ENCODE measurements at places on chromosomes 3 and 15.

- no peak for DNase-seq
Observed at GRCh38 chr3:158097081-158097592, 9.1 kb downstream of the SHOX2 start.

DNA sequence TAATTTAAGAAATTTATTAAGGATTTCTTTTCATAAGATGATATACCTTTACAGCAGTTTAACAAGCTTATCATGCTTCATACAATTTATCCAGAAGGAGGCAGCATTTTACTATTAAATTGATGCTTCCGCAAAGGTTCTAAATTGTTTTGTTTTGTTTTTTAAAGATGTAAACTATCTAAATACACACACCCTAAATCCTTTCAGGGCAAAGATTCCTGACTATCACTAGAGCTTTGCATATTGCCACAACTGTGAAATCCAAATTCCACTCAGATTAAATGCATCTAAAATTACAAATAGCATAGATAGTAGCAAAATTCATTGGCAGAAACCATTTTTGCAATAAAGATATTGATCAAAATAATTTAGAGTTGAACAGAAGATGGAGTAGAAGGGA is 44.5 kb upstream of the CCNL1 start:
- DNase-seq, result peak; percentile 30

- no peak for DNase-seq
Observed at GRCh38 chr15:37075777-37076176, 24.6 kb downstream of the MEIS2 start.

DNA sequence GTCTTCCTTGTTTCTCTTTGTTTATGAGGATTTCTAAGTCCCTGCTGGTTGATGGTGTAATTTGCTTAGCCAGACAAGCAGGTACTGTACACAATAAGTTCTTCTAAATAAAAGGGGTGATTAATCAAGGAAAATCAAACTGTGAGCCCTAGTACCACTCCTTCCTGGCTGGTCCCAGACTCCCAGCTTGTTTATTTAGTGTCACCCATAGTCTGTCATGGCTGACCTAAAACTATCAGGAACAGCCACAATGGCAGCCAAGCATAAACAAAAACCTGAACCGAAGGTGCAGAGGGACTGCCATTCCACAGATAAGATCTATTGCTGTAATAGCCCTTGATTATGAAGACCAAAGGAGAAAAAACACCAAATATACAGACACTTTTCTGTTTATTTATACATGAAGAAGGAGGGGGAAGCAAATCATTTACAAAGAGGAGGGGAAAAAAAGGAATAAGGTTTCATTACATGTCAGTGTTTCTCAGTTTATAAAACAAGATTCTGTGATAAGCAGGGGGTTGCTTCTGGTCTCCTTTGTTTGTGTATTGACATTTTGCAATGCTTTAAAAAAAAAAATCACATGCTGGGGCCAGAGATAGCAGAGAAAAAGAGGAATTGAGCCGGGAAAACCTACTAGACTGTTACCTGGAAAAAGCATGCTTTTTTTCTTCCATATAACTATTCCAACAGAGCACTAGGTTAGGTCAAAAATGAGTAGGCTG is 182.4 kb upstream of the DPH6 start:
- DNase-seq, result no peak

GRCh38 chr3:61264281-61264680 is 13.0 kb upstream of the FHIT start:
- no peak for DNase-seq

- DNase-seq, result peak; percentile 23
Observed at GRCh38 chr3:194043516-194043915, 92.4 kb upstream of the HES1 start.

GRCh38 chr3:24253336-24253735 is 241.3 kb downstream of the THRB start:
- DNase-seq, result no peak

GRCh38 chr3:14393440-14394106 is 8.8 kb upstream of the SLC6A6 start:
- no peak for DNase-seq

DNA sequence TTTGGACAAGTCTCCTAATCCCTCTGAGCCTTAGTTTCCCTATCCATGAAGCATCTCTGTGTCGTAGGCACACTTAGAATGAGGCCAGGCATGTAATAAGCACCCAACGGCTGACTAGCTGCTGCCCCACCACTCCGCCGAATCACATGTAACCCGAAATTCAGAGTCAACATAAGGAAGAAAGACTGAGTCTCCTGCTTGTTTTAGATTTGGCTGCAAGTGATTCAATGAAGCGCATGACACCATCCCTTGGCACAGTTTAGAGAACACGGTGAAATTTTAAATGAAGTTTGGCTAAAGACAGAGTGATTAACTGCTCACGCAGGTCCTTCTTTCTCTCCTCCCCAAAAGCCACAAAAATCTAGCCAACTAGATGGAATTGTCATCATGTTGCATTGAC is 279.2 kb downstream of the TLE3 start:
- no peak for DNase-seq

- DNase-seq, result no peak
Observed at GRCh38 chr3:155387571-155387970, 94.1 kb upstream of the STRIT1 start.

GRCh38 chr3:44468572-44469520 is 8.6 kb downstream of the ZNF445 start:
- DNase-seq, result no peak

DNA sequence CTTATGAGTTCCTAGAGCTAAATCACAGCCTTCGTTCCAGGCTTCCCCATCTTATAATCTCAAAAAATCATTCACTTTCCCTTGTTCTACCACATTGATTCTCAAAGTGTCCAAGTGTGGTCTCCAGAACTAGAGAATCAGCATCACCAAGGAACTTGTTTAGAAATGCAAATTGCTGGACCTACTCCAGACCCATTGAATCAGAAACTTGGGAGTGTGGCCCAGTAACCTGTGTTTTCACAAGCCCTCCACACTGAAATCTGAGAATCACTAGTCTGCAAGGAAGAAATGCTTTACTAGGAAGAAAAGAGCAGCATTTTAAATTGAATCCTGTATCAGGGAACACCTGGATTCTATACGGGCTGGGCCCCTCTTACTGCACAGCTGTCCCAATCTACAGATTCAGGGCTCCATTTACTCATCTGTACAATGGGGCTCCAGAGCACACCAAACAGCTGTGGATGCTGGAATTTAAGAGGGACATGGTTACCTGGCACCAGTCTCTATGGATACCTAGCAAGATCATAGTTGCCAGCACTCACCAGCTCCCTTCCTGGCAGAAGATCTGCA is 3.9 kb downstream of the MEGF11 start:
- DNase-seq, result no peak
